ENCODE measurements at places on chromosomes 5 and 9. TPM values are rescaled to one million over a fixed set of nuclear protein-coding genes. Genes with fewer than 3 reads are reported as not detected.

The EPB41L4A gene
- 22.2 TPM for total RNA-seq

The TSSK1B gene
- not detected for total RNA-seq

The CCDC171 gene
- 2.9 TPM for total RNA-seq

The ARHGEF28 gene
- 9.9 TPM for total RNA-seq

The SHISAL2B gene
- total RNA-seq: not detected

The MAMDC4 gene
- not detected for total RNA-seq

The SLIT3 gene
- 72.3 TPM for total RNA-seq

The IL33 gene
- total RNA-seq: 10.6 TPM

The HMCN2 gene
- 4.6 TPM for total RNA-seq

The PAIP1 gene
- total RNA-seq: 126 TPM

The NIM1K gene
- 0.44 TPM for total RNA-seq

The AP3S1 gene
- total RNA-seq: 119 TPM

The FOXI1 gene
- total RNA-seq: not detected

The GABBR2 gene
- total RNA-seq: not detected

The TMEM8B gene
- total RNA-seq: 4.1 TPM

The IFNB1 gene
- total RNA-seq: not detected

The AP3B1 gene
- total RNA-seq: 44.6 TPM

The SLC24A2 gene
- not detected for total RNA-seq

The KIAA0825 gene
- 5.1 TPM for total RNA-seq

The ZNF658 gene
- 3.6 TPM for total RNA-seq

The TAF11L5 gene
- not detected for total RNA-seq

The FCN2 gene
- 9.8 TPM for total RNA-seq

The TMEM174 gene
- total RNA-seq: not detected

The TTC39B gene
- 3.4 TPM for total RNA-seq

The TAF1L gene
- not detected for total RNA-seq

The ASPN gene
- 18.4 TPM for total RNA-seq

The MAP1B gene
- 1,477 TPM for total RNA-seq

The ORM2 gene
- total RNA-seq: not detected

The PCDHGA4 gene
- 3.1 TPM for total RNA-seq

The C5 gene
- total RNA-seq: 18.5 TPM

The CATSPER3 gene
- total RNA-seq: 0.98 TPM

The CCDC69 gene
- total RNA-seq: 204 TPM

The ARL14EPL gene
- not detected for total RNA-seq

The BRD8 gene
- total RNA-seq: 34.3 TPM
